CD4-positive, alpha-beta T cell treated with Interferon gamma for 1 hour (primary cell): ENCODE measurements at places on chromosomes 7 and 10.

DNA sequence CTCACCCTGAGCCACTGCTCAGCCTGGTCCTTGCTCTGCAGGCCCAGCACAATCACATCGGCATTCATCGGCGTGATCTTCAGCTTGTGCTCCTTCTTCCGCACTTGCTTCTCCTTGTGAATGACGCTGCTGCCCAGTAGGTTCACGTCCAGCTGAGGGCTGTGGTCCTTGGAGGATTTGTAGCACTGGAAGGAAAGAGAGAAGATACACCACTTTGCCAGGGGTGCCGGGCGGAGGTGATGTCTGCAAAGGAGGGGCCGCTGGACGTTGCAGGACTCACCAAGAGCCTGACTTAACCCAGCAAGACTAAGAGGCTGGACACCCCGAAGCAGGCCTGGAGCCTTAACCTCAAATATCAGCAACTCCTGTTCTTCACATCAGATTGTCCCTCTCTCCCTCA lies 74.8 kb downstream of the VWA2 start:
- DNase-seq = no peak

DNA sequence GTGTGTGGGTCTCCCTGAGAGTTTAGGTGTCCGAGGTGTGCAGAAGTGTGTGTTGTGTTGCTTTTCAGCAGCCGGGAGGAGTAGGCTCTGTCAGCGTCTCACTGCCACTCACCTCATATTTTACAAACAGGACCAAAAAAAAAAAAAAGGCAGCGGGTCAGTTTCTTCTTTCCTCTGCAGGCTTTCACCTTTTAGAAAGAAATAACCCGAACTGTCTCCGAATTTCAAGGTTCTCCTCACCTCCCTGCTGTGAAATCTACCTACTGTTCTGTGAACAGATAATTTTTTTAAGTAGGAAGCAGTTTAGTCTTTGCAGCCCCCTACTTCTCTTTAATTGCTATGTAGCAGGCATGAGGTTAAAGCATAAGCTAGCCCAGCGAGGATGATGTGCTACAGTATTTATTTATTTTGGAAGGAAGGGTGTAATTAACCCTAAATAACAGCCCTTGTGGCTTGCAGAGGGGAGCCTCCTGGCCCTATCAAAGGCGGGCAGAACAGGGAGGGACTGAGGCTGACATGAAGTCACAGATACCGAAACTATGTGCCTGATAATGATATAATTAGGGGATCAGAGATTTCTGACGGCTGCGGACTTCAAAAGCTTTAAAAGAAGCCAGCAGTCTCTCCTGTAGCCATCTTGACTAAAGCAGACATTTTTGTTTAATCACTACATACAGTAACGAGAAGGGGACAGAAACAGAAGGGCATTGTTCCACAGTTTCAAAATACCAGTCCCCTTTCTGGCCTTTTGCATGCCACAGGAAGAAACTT lies 1.6 kb downstream of the BAMBI start:
- no peak for DNase-seq

GRCh38 chr10:22598478-22598877 lies 115.9 kb downstream of the PIP4K2A start:
- DNase-seq = no peak

DNA sequence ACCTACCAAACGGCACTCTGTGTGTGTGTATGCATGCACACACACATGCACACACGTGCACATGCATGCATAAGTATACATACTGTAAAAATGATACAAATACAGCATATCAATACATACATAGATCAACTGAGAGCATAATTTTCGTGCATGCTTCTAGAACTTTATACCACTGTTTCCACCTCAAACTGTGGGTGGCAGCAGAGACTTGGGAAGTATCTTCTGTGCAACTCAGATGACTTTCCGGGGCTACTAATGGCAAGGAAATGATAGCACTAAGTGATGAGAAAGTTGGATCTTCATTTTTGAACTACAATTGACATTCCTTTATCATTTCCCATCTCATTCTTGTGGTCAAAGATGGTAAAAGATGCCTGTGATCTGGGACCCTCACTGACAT lies 570.7 kb downstream of the REEP3 start:
- no peak for DNase-seq

DNA sequence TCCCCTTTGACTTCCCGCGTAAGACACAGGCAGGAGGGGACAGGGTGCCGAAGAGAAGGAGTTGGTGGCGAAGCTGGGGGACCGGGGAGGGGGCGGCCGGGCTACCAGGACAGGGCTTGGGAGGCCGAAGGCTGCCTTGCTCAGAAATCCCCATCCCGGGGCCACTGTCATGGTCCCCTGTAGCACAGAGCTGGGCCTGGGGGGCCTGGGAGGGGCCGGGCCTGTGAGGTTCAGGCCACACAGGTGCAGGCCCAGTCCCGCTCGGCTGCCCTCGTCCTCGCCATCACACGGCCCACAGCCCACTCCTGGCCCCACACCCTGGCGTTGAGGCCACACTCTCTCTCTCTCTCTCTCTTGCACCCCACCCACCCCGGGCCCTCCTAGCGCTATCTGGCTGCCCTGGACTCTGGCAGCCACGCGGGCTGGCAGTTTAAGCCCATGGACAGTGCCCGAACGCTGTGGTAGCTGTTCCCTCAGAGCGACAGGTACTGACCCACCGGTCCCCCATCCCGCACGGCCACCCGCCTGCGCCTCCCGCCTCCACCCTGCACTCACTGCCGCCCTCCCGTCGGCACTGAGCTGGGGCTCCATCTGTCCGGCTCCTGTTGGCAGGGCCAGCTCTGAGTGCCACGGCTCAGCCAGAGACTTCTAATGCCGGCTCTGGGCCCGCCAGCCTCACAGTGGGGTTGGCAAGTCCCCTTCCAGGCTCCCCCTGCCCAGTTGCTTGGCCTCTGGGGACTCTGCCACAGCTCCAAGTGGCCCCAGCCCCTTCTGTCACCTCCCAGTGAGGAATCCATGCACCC lies 28.0 kb downstream of the TTYH3 start:
- no peak for DNase-seq

GRCh38 chr10:43202224-43202656 lies 64.0 kb downstream of the CSGALNACT2 start:
- peak; percentile 45 for DNase-seq

DNA sequence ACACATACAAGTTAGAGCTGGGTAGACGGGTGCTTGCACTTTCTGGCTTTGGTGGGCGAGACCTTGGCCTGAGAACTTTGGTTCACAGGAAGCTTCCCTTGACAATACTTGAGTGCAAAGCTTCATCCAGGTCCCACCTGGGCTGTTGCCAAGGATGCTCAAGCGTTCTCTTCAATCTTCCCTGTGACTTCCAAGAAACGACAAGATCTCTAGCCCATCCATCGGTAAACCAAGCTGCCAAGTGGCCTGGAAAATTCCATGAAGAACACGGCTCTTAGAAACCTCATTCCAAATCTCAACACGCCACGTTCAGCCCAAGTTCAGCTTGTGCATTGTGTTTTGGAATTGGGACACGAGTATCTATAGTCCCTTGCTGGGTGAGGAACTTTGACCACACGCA lies 84.7 kb downstream of the CHST15 start:
- no peak for DNase-seq

GRCh38 chr10:82914655-82915136 lies 1039.7 kb downstream of the NRG3 start:
- no peak for DNase-seq

GRCh38 chr10:53007527-53007842 lies 234.9 kb upstream of the MBL2 start:
- DNase-seq = no peak

- DNase-seq = no peak
Measured at GRCh38 chr7:137933270-137934017, 68.4 kb downstream of the CREB3L2 start.
